ENCODE measurements at places on chromosomes 3 and 15.

- DNase-seq = no peak
Observed at GRCh38 chr3:113275583-113275928, 64.2 kb downstream of the BOC start.

GRCh38 chr15:95556225-95556624, 774.3 kb upstream of the NR2F2 start:
- no peak for DNase-seq

DNA sequence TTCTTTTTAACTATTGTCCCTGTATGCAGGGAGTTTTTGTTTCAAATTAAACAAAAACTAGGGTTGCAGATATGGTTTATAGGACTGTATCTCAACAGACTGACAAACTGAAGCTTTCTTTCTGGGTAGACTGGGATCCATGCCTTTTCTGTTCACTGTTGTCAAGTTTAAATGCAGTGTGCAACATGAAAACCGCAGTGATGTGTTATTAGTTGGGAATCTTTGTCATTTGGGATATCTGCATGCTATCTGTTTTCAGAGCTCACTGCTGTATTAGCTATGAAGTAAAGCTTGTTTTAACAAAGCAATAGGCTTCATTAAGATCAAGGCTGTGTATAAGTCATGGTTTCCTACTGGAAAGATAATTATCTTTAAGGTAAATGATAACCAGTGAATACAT, 21.4 kb upstream of the MCF2L2 start:
- no peak for DNase-seq

GRCh38 chr15:72809329-72809728, 25.8 kb upstream of the ADPGK start:
- no peak for DNase-seq

GRCh38 chr3:51269466-51269865, 115.6 kb upstream of the MANF start:
- DNase-seq = no peak

- no peak for DNase-seq
Observed at GRCh38 chr3:194571491-194572142, 61.6 kb downstream of the TMEM44 start.

- no peak for DNase-seq
Observed at GRCh38 chr15:48040166-48040817, 80.5 kb upstream of the SLC24A5 start.

Measured in urinary bladder (tissue), 4 donors.